ENCODE measurements at places on chromosomes 1 and 21.

- no peak for DNase-seq
Observed at GRCh38 chr1:53951697-53952096, 5.5 kb downstream of the LRRC42 start.

DNA sequence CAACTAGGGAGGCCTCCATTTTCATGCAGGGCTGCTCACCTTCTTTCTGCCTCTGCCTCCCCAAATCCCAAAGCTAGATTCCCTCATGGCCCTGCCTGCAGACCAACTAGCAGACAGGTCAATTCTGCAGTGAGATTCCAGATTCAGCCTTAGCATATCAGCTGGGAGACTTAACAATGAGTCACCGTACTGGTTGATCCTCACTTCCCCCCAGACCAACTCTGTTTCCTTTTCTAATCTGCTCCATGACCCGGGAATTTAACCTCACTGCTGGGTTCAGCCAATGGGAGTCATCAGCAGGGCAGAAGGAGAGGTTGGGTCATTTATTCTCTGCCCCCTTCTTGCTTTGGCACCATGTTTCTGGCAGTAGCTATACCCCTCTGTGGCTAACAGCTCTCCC, 140.6 kb upstream of the GRIK3 start:
- DNase-seq, result no peak

GRCh38 chr1:247448107-247448791, 9.7 kb downstream of the OR2B11 start:
- DNase-seq, result peak; percentile 26

DNA sequence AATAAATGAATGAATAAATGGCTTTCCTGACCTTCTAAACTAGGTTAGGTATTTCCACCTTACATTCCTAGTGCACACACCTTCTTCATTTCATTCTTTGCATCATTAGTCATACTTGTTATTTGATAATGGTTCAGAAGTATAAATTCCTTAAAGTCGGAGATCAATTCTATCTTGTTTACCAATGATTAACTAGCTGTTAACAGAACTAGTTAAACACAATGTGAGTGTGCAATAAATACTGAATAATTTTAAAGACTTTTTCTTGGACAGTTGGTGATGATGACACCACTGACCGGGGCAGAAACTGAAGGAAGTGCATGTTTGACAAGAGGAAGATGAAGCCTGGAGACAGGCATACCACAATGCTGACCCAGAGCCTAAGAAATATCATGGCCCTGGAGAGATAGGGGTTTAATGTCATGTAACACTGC, 207.1 kb upstream of the DEPDC1 start:
- DNase-seq, result no peak

DNA sequence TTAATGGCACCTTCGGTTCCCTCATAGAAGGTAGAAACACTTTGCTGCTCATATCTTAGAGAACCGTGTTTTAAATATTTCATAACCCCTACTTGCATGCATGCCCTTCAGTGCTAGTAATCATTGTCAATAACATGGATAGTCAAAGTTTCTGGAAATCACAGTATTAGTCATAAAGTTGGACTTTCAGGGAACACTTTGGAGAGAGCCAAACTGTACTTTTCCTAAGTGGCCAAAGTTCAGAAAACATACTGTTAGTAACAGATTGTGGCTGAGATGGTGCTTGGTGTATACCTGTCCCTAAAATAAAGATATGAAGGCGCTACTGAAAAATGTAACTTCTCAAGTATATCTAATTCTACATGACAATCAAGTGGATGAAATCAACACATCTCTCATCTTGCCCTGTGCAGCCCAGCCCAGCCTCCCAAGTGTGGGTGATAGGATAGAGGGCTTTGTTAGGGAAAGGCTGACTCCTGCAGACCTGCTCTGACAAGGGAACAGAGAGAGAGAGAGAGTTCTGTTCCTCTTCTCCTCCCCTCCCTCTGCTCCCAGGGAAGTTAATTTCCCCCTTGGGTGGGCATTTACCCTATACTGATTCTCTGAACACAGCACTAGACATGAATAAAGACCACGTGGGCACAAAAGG, 14.4 kb downstream of the MYOC start:
- DNase-seq, result no peak

- DNase-seq, result no peak
Observed at GRCh38 chr1:233027046-233027445, 76.6 kb downstream of the NTPCR start.

DNA sequence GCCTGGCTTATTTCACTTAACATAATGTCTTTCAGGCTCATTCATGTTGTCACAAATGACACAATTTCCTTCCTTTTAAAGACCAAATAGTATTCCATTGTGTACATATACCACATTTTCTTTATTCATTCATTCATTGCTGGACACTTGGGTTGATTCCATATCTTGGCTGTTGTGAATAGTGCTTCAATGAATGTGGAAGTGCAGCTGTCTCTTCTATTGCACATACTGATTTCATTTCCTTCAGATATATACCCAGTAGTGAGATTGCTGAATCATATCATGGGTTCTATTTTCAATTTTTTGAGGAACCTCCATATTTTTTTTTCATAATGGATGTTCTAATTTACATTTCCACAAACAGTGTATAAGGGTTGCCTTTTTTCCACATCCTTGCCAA, 38.6 kb upstream of the WLS start:
- no peak for DNase-seq

GRCh38 chr1:3779912-3780416, 7.4 kb downstream of the SMIM1 start:
- DNase-seq, result no peak

- no peak for DNase-seq
Observed at GRCh38 chr1:205204552-205204951, 7.0 kb downstream of the DSTYK start.

GRCh38 chr1:6489799-6490180, 1.7 kb downstream of the PLEKHG5 start:
- peak; percentile 77 for DNase-seq

DNA sequence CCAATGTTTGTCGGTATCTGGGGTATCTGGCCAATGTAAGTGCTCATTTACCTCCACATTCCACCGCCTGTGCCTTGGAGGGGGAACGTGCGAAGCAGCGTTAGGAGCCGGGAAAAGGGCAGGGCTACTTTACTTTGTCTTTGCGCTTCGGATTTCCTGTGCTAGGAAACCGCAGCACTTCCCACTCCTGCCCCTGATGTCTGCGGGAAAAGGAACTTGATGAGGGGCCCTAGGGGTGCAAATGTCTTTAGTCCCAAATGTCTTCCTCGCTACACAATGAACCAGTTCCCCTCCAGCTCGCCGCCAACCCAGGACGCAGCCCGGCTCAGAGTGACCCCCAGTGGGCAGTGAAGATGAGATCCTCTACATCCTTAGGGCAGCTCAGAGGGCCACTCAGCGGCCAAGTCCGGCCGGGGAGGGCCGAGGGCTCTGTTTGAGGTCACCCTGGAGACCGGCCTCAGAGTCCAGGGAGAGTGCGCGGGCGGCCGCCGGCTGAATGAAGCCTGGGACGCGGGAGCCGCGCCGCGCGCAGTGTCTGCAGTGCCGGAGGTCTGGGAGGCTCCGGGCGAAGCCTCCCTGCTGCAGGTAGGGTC, at the start of gene DYNLT5:
Gene DYNLT5 (plus strand): TSS at position 460 of the 593 bp plus-strand sequence. CDS start 2,200 bp downstream, outside the sequence.
- peak; percentile 6 for DNase-seq

DNA sequence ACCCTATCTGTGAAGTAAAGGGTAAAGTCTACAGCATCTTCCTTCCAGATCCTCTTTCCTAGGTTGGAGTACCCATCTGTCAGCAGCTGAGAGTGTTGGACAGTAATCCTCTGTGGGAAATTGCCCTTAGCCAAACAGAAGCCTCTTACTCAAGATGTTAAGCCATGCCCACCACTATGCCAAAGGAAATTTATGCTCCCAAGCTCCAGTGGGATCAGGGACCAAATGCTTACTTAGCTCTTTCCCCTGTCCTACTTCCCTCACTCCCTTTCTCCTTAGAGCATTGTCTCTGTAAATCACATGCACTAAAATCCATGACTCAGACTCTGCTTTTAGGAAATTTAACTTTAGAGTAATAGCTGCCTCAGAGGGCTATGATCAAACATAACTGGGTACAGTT, 254.0 kb downstream of the BRINP2 start:
- no peak for DNase-seq

GRCh38 chr1:39927538-39927937, 25.8 kb upstream of the MYCL start:
- DNase-seq, result no peak

DNA sequence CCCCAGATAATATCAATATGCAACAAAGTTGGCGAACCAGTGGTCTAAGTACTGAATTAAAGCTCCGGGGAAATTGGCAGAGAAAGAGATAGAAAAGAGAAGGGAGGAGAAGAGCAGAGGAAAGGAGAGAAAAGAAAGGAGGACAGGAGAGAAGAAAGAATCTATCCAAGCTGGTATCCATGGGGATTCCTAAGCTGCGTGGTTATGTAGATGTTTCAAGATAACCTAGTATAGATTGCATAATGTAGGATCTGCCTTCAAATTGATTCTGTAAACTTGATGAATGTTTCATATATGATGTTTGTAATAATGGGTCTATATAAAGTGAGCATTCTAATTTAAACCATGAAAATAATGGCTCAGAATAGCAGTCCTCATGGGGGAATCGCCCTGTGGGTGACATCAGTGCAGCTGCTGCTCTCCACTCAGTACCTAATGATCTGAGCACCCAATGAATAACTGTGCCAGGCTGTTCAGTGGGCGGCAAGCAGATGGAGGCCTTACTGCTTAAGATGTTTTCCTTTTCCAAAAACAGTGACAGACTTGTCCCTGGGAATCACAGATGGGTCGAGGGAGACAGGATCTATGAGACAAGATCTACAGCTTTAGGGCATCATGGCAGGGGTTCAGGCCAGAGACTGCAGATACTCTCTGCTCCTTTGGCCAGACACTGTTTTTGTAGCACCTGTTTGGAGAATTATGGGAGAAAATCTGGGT, 78.0 kb downstream of the LAMC2 start:
- DNase-seq, result no peak

DNA sequence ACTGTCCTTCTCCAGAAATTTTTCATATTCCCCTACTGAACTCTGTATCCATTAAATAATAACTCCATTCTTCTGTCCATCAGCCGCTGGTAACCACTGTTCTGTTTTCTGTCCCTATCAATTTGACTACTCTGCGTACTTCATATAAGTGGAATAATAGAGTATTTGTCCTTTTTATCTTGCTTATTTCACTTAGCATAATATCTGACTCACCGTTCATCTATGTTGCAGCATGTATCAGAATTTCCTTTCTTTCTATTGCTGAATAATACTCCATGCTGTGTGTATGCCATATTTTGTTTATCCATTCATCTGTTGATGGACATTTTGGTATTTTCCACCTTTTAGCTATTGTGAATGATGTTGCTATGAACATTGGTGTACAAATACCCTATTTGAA, 71.9 kb downstream of the CEP350 start:
- no peak for DNase-seq

- no peak for DNase-seq
Observed at GRCh38 chr1:29532285-29532684, 296.0 kb downstream of the PTPRU start.

GRCh38 chr1:78383923-78384322, 106.9 kb upstream of the PTGFR start:
- no peak for DNase-seq

DNA sequence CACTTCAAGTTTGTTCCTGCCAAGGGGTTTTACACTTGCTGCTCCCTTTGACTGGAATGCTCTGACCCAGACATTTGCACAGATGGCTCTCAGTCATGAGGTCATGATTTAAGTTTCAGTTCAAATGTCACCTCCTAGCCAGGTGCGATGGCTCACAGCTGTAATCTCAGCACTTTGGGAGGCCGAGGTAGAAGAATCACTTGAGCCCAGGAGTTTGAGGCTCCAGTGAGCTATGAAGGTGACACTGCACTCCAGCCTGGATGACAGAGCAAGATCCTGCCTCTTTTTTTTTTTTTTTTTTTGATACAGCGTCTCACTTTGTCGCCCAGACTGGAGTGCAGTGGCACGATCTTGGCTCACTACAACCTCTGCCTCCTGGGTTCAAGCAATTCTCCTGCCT, 4.5 kb upstream of the ZMYM4 start:
- no peak for DNase-seq

DNA sequence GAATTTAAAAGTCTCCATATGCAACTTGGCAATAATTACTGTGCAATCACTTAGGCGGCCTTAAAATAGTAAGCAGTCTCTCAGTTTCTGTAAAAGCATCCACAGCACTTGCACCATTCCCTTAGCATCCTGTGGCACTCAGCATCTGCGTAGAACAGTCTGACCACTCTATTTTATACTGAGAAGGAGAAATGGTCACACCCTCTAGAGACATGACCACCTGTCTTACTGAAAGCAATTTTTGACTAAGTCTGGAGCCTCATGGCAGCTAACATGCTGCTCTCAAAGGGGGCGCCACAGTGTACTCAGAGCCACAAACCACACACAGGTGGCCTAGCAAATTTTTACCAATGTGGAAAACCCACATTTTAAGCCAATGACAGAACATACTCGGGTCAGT, 62.0 kb downstream of the KCNK1 start:
- DNase-seq, result no peak

DNA sequence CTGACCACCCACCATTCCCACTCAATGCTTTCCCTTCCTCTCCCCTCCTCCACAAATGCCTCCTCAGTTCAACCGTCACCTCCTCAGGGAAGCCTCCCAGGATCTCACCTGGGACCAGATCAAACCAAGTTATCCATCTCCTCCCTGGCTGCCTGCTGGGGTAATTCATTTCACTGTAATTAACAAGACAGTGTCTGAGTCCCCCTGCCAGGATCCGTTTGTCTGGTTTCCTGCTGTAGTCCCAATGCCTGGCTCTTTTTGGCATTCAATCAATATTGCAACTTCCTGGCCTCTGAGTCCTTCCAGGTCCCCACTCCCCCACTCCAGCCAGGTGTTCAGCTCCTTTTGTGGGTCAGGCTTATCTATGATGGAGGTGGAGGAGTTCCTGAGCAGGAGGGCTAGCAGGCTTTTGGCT, 687.7 kb downstream of the PTPRU start:
- DNase-seq, result no peak

DNA sequence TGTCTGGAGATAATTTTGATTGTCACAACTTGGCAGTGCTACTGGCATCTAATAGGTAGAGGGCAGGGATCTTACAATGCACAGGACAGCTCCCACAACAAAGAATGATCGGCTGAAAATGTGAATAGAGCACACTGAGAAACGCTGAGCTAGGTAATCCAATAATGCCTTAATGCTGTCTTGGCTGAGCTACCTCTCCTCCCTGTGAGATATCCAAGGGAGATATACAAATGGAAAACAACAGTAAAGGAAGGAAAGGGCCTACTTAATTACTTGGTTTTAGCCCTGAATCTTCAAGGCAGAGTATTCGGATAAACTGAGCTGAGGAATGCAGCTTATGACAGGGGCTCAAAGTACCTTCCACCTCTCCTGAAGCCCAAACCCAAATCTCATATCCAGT, 2.9 kb downstream of the DNASE2B start:
- no peak for DNase-seq

GRCh38 chr1:177128665-177129281, 35.7 kb downstream of the ASTN1 start:
- no peak for DNase-seq

- DNase-seq, result no peak
Observed at GRCh38 chr1:8284127-8284526, 33.8 kb upstream of the SLC45A1 start.

- no peak for DNase-seq
Observed at GRCh38 chr1:20837554-20838192, 50.6 kb upstream of the HP1BP3 start.
